Daoy (cell line): ENCODE measurements at places on chromosomes 3 and 15. TPM values are rescaled to one million over a fixed set of nuclear protein-coding genes. Genes with fewer than 3 reads are reported as not detected.

DNA sequence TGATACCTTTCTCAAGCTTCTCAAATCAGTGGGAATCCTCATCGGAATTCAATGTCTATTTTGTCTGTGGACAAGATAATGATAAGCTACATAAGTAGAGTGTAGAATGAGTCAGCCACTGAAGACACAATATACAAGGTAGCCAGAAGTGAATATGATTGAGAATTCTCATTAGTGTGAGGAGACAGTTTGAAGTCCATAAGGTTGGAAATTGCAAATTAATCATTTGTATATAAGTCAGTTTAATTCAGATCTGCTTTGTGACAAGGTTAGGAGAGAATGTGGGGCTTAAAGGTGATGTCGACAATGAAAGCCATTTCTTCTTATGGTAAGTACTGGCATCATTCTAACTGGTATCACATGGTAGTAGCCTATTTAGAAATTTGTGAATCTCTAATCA, 4.2 kb downstream of the ARPP21 start:
- no peak for DNase-seq

- no peak for DNase-seq
Observed at GRCh38 chr3:190322604-190323245, 479 bp upstream of the CLDN1 start.

DNA sequence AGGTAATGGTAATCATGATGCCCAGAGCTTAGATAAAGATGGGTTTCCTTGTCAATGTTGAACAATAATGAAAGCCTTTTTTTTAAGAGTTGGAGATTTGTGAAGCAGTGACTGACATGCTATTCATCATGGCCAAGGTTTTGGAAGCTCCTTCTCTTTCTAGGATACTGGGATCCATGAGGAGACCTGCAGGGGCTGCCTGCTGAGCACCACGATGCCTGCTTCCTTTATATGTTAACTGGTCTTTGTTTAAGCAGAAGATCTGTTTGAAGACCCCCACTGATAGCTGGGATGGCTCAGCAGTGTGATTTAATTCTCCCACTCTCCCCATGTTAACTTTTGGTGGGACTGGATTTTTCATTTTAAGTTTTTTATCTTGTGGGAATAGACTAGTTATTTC, 15.8 kb downstream of the RBP1 start:
- no peak for DNase-seq

GRCh38 chr3:138188013-138188730, 1.1 kb downstream of the ARMC8 start:
- peak; percentile 61 for DNase-seq

DNA sequence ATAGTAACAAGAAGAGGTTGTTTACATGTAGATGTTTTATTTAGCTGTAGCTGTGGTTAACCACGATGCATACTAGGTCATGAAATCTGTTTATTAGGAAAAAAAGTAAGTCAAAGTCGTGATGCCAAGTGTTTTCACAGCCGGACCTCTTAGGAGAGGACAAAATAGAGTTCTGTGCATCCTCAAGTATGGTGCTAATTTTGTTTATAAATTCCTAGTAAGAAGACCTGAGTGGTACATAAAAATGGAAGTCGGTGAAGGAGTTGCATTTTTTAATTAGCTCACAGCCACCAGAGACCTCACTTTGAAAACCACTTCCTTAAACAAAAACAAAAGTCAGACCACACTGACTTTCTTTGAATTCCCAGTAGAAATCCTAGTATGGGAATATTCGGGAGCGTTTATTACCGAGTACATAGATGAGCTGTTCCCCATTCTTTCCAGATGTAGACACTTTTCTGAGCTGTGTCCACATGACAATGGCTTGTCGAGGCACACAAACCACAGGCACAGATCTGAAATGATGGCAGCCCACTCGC, 143.6 kb upstream of the UBE2E1 start:
- DNase-seq, result no peak

BUB1B gene
- 90.3 and 108 TPM in 2 replicates for total RNA-seq
